Upper lobe of left lung (tissue), 6 donors: ENCODE measurements at places on chromosomes 16 and 17. TPM values are rescaled to one million over a fixed set of nuclear protein-coding genes. Genes with fewer than 3 reads are reported as not detected.

GRCh38 chr16:76676356-76676755 lies 399.2 kb downstream of the CNTNAP4 start:
- DNase-seq, result no peak
- no peak overlapping the region for H3K27ac ChIP-seq
- no peaks in the 10 kb centered on the region for H3K4me1 ChIP-seq
- no peaks in the 10 kb centered on the region for H3K27me3 ChIP-seq
- H3K36me3 ChIP-seq, result no peaks in the 10 kb centered on the region

DNA sequence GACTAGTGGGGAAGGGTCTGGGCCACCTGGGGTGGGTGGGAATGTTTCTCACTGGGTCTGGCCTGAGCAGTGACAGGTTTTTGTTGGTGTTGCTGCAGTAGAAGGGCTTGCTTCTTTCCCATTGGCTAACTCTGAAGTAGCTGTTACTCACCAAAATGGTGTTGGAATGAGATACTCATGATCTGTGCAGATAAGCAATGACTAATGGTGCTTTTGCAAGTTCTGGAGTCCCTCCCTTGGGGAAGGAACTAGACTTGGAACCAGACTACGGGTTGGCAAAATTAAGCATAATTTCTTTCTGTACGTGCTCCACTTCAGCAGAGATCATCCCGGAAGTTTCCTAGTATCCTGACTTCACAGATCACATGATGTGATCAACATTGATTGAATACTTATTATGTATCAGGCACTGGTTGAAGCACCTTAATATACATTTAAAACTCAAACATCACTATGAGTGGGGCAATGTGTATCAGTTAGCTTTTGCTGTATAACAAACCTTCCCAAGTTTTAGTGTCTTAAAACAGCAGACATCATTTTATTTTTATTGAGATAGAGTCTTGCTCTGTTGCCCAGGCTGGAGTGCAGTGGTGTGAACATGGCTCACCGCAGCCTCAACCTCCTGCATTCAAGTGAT lies 30.1 kb downstream of the CHP2 start:
- no peak for DNase-seq
- no peaks in the 10 kb centered on the region for H3K36me3 ChIP-seq
- no peaks in the 10 kb centered on the region for H3K27me3 ChIP-seq

DNA sequence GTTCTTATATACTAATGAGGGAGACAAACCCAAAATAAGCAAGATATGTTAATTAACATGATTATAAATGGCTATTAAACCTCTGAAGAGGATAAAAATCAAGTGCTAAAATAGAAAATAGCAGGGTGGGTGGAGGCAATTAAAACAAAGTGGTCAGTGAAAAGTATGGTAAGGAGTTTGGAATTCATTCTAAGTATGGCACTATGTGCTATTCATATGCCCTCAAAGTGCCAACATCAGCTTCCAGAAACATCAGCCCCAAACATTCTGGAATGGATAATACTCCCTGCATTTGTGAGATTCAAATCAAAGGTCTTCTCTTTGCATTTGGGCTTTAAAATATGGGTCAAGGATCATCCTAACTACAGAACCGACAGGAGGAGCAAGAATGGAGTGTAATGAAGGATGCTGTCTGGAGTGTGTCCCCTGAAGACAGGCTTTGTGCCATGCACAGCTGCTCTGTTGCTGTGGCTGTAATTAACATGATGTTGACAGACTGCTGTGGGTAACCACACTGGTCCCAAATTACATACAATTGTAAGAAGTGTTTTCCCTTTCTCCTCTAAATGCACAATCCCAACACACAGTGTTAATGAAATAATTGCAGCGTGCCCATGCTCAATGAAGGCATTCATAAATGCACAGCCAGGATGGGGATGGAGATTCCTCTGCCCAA lies 93.1 kb downstream of the VAT1L start:
- no peak overlapping the region for H3K27ac ChIP-seq
- DNase-seq, result no peak
- no peak overlapping the region for H3K4me3 ChIP-seq
- H3K4me1 ChIP-seq, result no peaks in the 10 kb centered on the region
- H3K36me3 ChIP-seq, result no peaks in the 10 kb centered on the region

DNA sequence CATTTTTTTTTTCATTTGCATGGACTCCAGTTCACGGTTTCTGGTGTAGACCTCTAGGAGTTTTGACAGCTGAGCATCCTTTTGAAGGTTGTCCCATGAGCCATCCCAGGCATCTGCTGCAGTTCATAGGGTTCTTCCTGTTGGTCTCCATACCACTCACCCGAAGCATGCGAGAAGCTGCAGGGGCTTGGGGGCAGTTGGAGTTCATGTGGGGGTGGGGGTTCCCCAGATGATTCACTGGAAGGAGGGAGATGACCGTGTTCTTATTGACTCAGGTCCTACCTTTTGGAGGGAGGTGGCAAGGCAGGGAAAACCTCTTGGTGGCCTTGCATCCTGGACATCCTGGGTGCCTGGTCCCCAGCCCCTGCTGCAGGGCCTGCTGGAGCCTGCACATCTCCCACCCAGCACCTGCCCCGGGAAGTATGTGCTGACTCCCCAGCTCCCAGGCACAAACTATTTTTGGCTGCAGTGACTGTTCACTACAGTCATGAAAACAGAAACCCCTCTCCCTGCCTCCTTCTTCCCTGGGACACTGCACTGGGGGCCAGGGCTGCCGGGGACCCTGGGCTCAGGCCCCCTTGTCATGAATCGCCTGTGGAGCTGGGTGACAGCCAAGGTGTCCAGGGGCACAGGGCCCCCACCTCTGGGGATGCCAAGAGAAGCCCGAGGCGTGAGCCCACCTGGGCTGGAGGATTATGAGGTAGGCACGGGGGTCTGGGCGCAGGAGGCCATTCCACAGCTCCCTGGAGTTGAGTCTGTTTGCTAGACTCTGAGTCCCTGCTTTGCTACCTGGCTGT lies 64.9 kb upstream of the LGALS9 start:
- H3K4me1 ChIP-seq, result peaks cover 23% of the 10 kb centered on the region
- no peaks in the 10 kb centered on the region for H3K36me3 ChIP-seq
- H3K27ac ChIP-seq, result peak overlapping the region; percentile 71
- DNase-seq, result no peak
- H3K27me3 ChIP-seq, result no peaks in the 10 kb centered on the region
- H3K4me3 ChIP-seq, result no peak overlapping the region

GRCh38 chr16:9566099-9566498 lies 474.7 kb downstream of the HAPSTR1 start:
- H3K27ac ChIP-seq, result no peak overlapping the region
- no peaks in the 10 kb centered on the region for H3K4me1 ChIP-seq
- no peaks in the 10 kb centered on the region for H3K27me3 ChIP-seq
- no peak for DNase-seq
- H3K4me3 ChIP-seq, result no peak overlapping the region

DNA sequence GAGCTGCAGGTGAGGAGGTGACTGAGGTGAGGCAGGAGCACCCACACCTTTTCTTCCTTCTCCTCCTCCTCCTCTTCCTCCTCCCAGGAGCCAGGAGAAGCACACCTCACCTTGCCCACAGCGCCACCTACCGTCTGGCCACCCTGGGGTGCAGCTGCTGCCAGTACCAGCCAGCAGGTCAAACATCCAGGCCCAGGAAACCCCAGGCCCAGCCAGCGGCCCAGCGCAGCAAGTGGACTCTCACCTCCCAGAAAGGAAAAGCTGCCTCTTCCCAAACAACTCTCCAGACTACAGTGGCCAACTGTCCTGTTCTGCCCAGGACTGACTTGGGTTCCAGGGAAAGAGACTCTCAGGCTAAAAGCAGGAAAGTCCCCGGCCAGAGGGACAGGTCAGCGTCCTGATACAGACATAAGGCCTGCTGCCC lies 22.7 kb downstream of the PEMT start:
- H3K27me3 ChIP-seq, result no peaks in the 10 kb centered on the region
- H3K4me3 ChIP-seq, result no peak overlapping the region
- DNase-seq, result peak; percentile 91
- H3K27ac ChIP-seq, result no peak overlapping the region

DNA sequence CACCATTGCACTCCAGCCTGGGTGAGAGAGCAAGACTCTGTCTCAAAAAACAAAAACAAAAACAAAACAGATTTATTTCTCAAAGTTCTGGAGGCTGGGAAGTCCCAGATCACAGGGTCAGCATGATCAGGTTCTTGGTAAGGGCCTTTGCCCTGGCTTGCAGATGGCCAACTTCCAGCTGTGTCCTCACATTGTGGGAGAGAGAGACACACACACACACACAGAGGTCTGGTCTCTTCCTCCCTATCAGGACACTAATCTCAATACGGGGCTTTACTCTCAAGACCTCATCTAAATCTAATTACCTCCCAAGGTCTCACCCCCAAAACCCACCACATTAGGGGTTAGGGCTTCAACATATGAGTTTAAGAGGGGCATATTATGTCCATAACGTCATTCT lies 26.4 kb upstream of the TAOK1 start:
- no peaks in the 10 kb centered on the region for H3K36me3 ChIP-seq
- H3K4me1 ChIP-seq, result no peaks in the 10 kb centered on the region
- no peaks in the 10 kb centered on the region for H3K27me3 ChIP-seq
- H3K4me3 ChIP-seq, result no peak overlapping the region
- no peak for DNase-seq
- H3K27ac ChIP-seq, result no peak overlapping the region

The MT1M gene
- 8.4 TPM for total RNA-seq
